ENCODE measurements at places on chromosomes 2 and 18.

GRCh38 chr2:216004697-216005283 lies 8.6 kb downstream of the MREG start:
- no peak for DNase-seq

DNA sequence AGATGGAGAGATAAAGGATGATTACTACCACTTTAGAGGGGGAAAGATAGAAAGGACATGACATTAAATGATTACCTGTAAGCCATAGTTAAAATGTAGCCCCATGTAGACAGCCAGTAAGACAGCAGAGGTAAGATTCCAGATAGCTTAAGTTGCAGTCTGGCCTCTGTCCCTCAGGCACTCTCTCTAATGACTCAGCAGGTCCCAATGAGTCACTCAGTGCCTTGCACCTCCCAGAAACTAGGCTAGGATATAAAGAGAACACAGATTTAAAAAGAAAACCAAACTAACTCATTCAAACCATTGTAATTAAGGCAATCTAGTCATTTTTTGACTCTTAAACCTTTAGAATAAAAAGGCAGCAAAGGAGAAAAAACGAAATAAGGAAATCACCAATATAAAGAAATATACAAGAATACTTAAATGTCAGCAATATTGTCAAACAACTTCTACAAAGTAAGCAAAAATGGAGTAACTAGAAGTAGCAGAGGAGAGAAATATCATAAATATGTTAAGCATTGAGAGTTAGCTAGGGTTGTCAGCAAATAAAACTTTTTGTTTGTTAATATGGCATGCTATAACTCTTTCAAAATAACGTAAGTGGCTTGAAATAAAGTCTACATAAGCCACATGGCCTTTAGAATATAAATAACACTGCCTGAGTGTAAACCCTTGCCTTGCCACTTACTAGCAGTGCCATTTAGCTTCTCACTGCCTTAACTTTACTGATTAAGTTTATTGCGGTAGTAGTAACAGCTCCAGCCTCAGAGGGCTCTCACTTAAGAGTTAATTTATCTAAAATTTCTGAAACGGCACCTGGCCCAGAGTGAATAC lies 48.5 kb downstream of the SOCS6 start:
- DNase-seq, result peak; percentile 76

DNA sequence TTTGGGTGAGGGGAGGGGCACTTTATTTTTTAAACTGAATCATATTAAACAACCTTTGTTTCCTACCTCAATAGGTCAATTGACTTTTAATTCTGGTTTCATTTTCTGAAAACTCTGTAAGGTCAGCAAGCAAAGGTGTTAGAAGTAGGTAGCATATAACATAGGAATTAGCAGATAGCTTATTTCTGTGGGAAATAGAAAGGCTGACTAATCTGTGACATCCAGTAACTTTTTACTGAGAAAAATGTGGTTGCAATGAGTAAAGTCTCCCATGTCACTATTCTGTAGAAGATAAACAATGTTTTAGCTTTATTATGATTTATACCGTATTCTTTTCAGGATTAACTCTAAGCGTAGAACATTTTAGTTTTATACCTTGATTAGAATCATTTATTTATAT lies 240.4 kb downstream of the PLCL1 start:
- no peak for DNase-seq

- peak; percentile 73 for DNase-seq
Observed at GRCh38 chr2:191155608-191156071, 4.8 kb upstream of the STAT4 start.

GRCh38 chr2:177816766-177817165 lies 255.8 kb downstream of the PDE11A start:
- no peak for DNase-seq

DNA sequence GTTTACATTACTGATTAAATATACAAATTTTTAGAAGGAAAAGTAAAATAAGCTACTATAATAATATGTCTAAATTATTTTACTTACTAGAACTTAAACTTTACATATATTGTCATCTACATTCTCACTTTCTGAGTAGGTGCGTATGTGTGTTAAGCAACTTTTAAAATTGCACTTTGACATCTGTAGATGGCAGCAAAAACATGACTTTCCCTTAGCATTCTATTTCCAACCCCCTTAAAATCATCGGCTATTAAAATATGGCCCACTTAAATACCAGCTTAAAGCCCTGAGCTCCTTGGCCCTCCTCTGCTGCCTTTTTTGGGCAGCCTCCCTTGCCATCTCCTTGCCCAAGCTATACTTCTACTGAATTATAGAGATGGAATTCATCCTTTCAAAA lies 78.0 kb downstream of the UPP2 start:
- peak; percentile 46 for DNase-seq

DNA sequence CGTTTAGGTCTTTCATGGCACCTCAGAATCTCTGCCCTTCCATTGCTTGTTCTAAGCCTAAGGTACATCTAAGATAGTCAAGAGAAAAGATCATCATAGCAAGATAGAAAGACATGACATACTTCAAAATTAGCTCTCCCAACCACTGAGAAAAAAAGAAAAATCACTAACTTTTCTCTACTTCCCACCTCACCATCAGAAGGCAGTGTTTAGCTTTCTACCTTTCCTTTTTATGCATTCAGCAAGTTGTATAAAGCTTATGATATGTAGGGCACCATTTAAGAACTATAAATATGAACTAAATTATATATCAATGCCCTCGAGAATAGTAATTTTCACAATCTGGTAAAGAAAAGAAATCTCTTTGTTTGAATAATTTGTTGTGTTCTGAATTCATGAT lies 331.8 kb upstream of the VWC2L start:
- no peak for DNase-seq

- peak; percentile 64 for DNase-seq
Observed at GRCh38 chr2:221571551-221572218, 419 bp downstream of the EPHA4 start.

DNA sequence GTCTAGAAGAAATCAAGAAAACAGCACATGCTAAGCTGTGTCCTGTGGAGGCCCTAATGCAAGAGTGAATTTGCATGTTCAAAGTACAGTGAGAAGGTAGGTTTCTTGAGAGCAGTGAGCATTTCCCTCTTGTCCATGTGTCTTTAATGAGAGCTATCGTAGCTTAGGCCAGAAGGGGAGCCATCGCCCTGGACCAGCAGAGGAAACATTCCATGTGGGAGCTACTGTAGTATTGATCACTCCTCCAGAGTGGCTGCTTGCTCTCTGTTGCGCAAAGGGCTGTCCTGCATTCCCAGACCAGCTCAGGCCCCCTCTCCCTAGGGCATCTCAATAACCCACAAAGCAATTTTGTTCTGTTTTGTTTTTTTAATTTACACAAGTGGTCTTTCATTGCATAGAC lies 950.1 kb downstream of the CNTNAP5 start:
- DNase-seq, result no peak

DNA sequence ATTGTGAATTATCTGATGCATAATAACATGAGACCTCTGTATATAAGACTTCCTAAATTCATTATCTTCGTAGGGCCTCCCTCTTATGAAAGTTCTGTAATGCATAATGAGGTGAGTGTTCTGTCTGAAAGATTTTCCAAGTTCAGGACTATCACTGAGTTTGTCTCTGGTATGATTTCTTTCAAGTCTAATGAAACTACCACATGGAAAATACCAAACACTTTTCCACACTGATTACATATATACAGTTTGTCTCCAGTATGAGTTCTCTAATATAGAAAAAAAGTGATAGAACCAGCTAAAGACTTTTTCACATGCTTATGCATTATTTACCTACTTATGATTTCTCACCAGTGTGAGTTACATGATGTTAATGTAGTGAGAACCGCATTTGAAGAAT lies 34.7 kb downstream of the CTNNA2 start:
- no peak for DNase-seq

- DNase-seq, result no peak
Observed at GRCh38 chr2:45047301-45047700, 38.0 kb upstream of the SIX2 start.

DNA sequence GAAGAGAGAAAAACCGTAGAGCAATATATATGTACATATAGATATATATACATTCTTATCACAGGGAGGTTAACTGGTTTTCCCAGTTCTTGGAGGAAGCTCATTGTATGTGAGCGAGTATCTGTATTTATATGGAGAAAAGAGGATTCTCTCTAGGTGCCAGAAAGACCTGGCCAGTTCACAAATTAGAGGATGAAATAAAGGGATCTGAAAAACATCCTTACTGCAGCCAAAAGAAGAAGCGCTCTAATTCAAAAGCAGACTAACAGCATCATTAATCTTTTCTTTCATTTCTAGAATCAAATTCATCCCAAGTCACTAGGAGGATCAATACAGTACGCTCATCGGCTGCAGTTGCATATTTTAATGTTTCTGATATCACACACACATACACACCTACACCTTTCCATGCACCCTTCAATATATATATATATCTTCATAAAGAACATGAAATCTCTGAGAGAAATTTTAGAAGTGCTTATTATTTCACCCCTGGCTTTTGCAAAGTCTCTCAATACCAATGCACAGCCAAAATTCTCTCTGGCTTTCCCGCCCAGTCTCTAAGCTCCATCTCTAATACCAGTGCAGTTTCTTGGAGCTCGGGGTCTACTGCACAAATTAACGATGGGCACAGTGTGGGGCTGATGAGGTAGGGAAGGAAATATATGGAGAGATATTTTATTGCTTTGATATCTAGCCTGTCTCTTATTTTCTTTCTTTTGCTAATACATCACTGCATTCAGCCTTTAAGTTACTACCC lies 731 bp downstream of the NRXN1 start:
- DNase-seq, result no peak

DNA sequence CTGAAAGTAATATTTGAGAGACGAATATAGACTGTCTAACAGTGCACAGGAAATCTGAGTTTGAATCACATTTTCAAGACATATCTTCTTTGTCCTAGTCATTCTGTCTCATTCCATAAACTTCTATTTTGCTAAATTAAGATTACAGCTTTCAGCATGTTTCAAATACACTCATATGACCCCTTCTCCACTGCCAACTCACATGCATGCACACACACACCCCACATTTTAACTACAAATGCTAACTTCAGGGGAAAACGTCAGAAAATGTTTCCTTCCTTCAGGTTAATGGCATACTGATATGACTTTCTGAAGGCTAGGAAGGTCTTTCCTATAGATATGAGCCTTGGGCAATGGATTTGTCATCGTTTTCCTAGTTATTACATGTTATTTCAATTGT lies 373.7 kb downstream of the RBM43 start:
- DNase-seq, result no peak

DNA sequence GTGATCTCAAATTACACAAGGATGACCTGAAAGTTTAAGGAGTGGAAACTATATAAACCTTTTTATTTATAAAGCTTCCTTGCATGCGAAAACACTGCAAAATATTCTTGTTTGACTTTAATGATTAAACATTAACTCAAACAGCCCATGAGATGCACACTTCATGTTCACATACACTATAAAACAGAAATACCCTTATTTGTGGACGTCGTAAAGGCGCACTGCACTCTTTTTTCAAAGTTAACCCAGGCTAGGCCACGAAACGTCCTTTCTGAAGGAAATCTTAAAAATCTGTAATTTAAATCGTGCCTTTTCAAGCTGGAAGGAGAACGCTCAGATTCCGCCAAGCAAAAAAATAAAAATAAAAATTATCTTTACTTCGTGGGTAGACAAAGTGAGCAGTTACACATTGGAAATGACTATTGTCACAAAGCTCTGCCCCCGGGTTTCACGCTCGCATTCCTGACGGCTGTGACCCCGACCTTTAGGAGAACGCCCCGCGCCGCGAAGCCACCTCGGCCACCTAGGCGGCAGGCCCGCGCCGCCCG lies 728 bp downstream of the FAM168B start:
- no peak for DNase-seq

DNA sequence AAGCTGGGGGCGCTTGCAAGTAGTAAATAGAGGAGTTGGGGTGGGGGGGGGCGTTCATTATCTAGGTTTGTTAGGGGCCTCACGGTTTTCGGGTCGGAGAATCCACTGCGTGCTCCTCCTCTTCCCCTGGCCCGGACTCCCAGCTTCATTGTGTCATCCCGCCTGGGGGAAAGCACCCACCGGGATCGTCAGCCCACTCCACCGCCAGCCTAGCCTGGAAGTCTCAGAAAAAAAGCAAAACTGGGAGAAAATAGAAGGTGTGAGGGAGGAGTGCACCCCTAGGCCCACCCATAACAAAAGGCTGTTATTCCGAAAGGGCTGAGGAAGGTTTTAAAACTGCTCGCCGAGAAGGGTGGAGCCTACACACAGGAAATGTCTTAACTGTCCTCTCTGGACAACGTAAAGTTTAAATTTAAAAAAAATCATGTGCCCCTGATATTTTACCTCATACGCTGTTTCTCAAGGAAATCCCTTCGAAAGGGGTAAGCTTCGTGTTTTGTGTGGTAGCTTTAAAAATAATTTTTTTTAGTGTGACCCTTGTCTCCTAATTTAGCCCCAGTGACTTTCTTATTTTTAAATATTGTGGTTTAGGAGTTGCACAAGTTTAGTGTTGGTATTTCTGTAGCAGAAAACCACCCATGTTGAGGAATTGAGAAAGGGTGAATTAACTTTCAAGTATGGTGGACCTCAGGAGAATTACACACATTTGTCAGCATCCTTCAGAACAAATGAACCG lies 104.2 kb downstream of the SPTBN1 start:
- DNase-seq, result no peak

Data from cardiac muscle cell (in vitro differentiated cells and primary cell).